ENCODE measurements at places on chromosomes 2 and 18.

DNA sequence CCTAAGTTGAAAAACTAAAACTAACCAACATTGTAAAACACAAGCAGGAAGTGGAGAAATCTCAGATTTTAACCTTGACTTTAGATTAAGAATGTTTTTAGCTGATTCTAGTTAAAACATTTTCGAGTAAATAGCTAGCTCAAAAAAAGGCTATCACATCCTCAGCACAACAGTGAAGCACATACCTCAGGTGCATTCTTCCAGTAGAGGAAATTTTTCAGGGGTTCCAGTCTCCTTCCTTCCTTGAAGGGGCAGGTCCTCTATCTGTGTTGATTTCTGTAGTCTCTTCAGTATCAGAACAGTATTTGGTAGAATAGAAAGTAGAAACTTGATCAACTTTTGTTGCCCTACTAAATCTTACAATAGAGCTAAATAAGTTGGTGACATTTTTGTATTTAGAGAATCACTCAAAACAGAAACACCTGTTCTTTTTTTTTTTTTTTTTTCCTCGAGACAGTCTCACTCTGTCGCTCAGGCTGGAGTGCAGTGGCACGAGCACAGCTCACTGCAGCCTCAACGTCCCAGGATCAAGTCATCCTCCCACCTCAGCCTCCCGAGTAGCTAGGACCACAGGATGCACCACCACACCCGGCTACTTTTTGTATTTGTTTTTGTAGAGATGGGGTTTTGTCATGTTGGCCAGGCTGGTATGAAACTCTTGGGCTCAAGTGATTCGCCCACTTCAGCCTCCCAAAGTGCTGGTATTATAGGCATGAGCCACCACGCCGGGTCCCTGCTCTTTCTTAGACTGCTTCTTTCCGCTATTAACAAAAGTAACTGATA, 6.9 kb upstream of the GPR155 start:
- no peak for DNase-seq

DNA sequence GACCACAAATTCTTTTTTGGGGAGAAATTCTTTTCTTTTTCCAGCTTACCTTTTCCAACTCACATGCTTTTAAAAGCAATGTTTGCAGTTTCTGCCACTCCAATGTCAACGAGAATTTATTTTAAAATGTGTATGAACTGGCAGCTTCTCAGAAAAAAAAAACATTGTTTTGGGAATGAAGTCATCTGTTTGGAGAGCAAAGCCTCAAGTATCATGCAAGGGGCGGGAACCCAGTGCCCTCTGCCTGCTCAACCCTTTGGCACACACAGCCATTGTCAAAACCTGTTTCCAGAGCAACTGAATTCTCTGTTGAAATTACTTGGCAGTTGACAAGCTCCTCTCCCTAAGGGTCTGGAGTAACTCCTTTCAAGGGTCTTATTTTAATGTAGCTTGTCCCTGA, 128.5 kb downstream of the QPCT start:
- DNase-seq: no peak

DNA sequence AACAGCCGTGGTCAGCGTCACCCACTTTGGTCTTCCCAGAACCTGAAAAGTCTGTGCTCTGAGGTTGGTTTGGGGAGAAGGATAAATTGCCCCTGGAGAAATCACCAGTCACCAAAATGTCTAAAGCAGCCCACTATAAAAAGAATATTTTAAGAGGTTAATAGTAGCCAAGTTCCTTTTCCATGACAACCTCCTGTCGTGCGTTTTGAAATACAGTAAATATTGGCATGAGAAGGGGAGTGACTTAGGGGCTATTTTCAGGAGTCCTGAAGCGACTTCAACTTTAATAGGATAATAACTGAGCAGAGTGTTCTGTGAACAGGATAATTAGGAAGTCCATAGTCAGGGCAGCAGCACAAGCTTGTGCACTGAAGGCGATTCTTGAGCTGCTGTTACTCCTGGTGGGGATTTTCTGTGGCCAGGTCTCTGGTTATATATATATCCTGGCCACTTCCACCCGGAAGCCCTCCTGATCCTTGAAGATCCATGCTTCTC, 49.3 kb downstream of the RNF144A start:
- DNase-seq: no peak

- no peak for DNase-seq
Observed at GRCh38 chr2:175176624-175177023, 4.9 kb downstream of the ATP5MC3 start.

DNA sequence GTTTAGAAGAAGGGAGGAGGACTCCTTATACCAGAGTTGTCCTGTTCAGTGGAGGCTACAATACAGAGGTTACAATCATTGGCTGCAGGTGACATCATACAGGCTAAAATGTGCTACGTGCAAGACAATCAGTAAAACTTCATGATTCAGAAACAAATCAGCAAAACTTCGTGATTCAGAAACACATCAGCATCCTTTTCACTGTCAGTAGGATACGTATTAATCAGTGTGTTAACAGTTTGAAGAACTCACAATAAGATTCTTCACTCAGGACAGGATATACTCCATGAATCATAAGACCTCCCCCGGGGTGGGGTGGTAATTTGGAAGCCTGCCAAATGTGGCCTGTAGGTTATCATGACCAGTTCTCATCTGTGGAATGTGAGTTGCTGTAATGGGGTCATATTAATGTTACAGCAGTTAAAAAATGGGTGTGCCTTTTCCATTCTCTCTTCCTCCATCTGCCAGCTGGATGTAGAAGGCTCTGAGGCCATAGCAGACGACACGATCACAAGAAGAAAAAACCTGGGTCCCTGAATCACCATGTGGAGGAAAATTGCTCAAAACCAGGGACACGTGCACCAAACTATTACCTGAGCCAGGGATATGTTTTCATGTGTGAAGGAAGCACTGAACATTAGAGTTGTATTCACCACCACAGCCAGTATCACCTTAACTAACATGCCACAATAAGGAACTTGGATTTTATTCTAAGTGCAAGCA, 134.8 kb upstream of the CREB1 start:
- peak; percentile 98 for DNase-seq

- DNase-seq: peak; percentile 32
Observed at GRCh38 chr2:165601928-165602521, 132.5 kb downstream of the CSRNP3 start.

GRCh38 chr2:191786694-191787093, 60.2 kb downstream of the CAVIN2 start:
- no peak for DNase-seq

DNA sequence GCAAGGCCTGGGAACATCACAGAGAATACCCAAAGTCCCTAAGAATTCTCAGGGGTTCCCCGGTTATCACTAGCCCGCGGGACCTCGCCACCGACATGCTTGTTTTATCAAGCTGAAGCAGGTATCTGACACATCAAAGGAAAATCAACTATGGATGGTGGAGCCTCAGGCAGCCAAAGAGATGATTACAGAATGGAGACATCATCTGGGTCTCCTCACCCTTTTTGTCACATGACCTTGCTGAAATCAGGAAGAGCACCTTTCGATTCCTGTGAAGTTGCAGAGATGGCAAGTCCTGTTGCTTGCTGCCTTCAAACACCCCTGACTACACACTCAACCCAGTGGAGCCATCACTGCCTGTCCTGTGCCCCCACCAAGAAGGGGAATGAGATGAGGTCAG, 19.2 kb upstream of the CAB39 start:
- no peak for DNase-seq

GRCh38 chr2:203030545-203030944, 15.9 kb downstream of the NBEAL1 start:
- no peak for DNase-seq

- no peak for DNase-seq
Observed at GRCh38 chr2:173165443-173166238, 90.0 kb downstream of the MAP3K20 start.

- DNase-seq: no peak
Observed at GRCh38 chr2:241866790-241867645, 2.5 kb upstream of the RTP5 start.

- no peak for DNase-seq
Observed at GRCh38 chr2:128715360-128715759, 396.7 kb upstream of the HS6ST1 start.

DNA sequence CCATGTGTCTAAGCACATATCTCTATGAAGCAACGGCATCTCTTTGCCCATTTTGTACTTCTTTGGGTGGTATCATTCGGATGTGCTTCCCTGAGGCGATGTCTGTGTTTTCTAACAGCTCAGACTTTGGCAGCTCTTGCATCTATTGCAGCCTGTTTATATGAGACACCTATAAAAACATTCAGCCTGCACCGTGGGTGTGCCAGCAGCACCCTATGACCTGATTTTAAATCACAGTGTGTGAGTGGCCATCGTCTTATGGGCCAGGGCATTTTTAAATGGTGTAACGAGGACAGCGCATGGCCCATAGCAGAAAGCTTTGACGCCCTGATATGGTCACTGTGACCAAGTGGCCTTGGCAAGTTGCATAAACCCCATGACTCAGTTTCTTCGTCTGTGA, 12.9 kb downstream of the NPAS2 start:
- DNase-seq: no peak

GRCh38 chr2:183541766-183542165, 417.5 kb downstream of the NUP35 start:
- no peak for DNase-seq

GRCh38 chr18:44828080-44828479, 147.4 kb downstream of the SETBP1 start:
- DNase-seq: no peak

GRCh38 chr2:6977113-6977741, 60.0 kb downstream of the RNF144A start:
- DNase-seq: no peak

GRCh38 chr2:105576440-105577241, 168.1 kb upstream of the NCK2 start:
- peak; percentile 56 for DNase-seq
